ENCODE measurements at places on chromosomes 7 and 10. TPM values are rescaled to one million over a fixed set of nuclear protein-coding genes. Genes with fewer than 3 reads are reported as not detected.

Gene ADO
- 8.1 TPM for total RNA-seq

Gene NACAD
- total RNA-seq = 0.56 TPM

Gene FOXI2
- not detected for total RNA-seq

DNA sequence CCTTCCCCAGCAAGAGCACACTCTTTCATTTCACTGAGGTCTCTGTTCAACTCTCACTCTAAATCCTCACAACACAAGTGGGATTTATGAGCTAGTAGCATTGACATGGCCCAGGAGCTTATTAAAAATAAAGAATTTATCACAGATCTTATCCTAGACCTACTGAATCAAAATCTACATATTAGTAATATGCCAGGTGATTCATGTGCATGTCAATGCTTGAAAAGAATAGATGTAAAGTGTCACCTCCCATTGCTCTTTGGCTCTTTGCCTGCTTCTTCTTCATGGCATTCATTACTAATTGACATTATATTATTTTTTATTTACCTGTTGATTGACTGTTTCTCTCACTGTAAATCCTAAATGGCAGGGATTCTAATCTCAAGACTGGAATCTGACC, 459.2 kb upstream of the LRRTM3 start:
- DNase-seq = no peak

DNA sequence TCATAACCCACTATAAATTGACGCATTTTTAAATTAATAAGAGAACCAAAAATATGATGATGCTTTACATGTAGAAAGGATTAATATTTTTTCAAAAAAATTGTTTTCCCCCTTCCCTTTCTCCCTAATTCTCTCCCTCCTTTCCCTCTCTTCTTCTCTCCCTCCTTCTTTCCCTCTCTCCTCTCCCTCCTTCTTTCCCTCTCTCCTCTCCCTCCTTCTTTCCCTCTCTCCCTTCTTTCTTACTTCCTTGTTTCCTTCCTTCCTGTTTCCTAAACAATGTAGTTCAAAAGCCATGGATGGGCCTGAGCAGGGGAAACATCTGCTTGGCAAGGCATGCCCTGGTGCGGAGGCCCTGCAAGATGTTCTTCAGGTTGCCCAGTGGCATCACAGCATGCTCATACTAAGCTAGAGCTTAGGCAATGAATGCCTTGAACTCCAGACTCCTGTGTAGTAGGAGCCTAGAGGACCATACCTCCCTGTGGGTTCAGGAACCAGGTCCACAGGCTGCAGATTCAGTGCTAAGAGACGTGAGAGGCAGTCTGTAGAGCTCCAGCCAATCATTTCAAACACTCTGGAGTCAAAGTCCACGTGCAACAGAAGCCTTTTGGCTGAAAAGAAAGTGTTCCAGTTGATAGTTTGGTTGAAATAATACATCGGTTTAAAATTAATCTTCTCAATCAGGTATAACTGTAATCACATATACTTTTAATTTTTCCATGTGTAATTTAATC, 20.1 kb upstream of the MRPS17 start:
- no peak for DNase-seq

- DNase-seq = no peak
Measured at GRCh38 chr7:17622451-17622850, 317.8 kb downstream of the SNX13 start.

DNA sequence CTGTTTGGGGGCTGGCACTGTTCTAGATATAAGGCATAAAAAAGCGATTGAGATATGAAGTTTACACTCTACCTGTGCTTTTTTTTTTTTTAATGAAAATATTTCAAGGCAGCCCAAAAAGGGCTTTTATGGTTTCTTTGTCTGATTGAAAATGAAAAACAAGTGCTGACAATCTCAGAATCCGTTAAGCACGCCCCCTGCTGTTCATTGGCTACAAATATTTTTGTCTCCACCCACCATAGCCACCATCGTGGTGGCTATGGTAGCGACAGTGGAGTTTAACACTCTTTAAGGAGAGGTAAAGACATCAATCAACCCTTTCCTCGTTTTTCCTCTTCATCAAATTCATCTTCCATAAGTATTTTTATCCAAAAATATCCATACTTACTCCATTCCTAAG, 94.2 kb downstream of the CD36 start:
- DNase-seq = no peak

- DNase-seq = peak; percentile 16
Measured at GRCh38 chr7:7732621-7733281, 14.3 kb upstream of the RPA3 start.

- no peak for DNase-seq
Measured at GRCh38 chr10:72593963-72594362, 31.9 kb downstream of the MICU1 start.

- DNase-seq = no peak
Measured at GRCh38 chr7:100723732-100724275, 3.5 kb downstream of the EPO start.

DNA sequence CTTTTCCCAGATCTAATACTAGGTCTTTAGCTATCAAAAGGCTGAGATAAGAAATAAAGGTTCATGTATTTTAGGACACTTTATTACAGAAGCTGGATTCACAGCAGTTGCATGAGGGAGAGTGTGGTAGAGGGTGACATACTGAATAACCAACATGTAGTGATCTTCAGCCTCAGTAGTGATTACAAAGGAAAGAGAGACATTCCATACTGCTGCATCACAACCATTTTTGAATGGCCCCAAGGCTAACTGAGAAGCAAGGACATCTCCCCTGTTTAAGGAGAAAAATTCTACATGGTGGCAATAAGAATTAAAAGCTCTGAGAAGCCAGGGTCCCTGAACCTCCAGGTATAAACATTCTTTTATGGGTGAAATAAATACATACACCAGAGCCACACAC, 35.3 kb downstream of the COG5 start:
- DNase-seq = peak; percentile 82
